Hypothalamus (tissue), 51 donors: ENCODE measurements at places on chromosomes 1 and 21.
A peak's percentile ranks its signal among the peaks of the same experiment; 100 is the strongest.

DNA sequence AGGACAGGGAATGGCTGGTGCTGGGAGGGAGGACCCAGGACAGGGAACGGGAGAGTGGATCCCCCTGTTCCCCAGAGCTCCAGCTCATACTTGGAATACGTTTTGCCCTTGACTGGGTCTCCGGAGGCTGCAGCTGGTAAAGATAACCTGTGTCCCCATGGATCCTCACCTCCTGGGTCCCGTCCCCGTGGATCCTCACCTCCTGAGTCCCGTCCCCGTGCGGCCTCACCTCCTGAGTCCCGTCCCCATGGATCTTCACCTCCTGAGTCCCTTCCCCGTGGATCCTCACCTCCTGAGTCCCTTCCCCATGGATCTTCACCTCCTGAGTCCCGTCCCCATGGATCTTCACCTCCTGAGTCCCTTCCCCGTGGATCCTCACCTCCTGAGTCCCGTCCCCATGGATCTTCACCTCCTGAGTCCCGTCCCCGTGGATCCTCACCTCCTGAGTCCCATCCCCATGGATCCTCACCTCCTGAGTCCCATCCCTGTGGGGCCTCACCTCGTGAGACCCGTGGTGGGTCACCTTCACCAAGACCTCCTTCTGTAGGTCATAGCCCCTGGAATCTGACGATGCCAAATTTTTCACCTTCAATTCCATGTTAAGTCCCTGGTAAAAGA is 61.4 kb downstream of the SCCPDH start:
- no peak for DNase-seq

DNA sequence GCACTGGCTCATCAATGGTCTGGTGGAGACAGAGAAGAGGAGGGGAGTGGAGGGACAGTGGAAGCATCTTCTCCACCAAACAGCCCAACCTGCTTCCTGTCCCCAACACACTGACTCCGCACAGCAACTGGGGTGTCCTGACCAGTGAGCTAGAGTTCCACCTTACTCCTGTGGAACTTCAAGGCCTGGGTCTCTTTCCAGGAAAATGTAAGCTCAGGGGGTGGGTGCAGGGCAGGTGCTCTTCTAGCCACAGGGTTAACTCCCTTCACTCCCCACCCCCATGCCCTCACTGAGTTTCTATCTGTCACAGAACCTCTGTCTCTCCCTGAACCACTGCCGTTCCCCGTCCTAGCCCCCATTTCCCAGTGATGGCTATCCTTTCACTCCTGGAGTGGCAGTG is 876 bp downstream of the MOB3C start:
- no peak for DNase-seq

DNA sequence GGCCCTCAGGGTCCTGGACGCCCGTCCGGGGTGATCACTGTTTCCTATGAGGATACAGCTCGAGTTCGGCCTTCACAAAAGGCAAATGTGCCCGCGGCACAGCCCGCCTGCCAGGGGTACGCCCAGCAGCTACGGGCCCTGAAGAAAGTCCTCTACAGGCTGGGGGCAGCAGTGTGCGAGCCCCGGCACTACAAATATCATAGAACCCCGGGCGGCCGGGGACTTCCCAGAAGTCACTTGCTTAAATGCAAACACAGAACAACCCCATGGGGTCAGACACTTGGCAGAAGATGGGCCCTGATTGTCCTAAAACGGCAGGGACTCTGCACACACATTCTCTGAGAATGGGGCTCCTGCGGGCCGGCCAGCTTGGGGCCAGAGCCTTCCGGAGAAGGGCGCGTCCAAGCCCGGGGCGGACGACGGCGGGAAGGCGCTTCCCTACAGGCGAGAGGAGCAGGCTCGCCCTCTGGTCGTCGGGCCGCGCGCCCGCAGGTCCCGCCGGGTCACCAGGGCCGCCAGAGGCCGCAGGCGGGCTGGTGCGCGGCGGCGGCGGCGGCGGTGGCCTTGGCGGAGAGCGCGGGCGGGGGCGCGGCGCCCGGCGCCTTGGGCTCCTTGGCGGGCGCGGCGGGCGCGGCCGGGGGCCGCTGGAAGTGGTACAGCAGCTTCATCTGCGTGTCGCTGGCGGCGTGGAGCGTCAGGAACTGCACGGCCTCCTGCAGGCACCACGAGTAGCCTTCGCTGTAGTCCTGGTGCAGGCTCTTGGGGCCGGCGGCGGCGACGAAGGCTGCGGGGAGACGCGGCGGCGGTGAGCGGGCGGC is 888 bp downstream of the HES5 start:
- DNase-seq, result peak; percentile 21

DNA sequence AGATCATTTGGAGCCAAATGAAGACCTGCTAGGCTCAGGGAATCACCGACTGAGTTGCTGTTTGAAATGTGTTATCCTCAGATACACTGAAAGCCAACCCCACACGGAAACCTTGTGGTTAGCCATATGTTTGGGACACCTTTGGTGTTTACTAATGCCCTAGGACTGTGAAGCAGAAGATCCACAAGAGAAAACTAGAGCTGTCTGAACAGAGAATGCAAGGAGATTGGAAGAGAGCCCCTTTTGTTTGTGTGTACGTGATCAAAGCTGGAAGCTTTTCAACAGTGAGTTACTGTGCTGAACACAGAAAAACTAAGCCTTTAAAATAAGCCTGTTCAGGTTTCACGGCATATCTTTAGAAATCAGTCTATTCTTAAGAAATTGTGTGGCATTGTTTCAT is 908.2 kb upstream of the ADGRL2 start:
- DNase-seq, result no peak

- DNase-seq, result no peak
Observed at GRCh38 chr1:175900171-175900570, 156.8 kb upstream of the TNR start.

GRCh38 chr1:240056350-240056749 is 35.3 kb upstream of the FMN2 start:
- DNase-seq, result no peak

DNA sequence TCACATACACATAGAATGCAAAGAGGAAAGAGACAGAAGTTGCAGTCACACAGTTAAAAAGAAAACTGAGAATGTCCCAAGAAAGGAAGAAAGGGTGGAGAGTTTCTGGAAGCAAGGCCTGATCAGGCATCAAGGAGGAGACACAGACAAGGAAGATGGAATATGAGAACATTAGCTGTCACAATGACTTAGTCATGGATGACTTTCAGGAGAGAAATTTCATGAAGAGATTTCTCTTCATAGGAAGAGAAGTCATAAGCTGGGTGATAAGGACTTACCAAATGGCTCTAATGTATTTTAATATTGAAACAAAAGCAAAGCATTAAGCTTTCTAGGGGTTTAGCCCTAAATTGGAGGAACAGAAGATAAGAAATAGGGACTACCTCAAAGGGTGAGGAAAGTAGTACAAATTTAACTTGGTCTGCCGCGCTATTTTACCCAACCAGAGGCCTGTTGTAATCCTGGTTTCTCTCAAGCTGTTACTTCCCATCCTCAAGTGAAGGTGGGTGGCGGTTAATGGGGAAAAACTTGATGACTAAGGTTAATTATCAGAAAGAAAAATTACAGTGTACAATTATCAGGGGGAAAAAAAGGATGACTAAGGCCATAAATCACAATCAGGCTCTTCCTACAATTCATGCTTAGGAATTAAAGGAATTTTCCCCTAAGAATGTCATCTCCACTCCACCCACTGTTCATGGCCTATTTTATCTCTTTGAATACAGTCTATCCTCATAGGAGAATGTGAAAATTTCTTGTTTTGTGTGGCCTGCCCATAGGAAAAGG is 93.9 kb upstream of the ADGRL2 start:
- DNase-seq, result no peak

GRCh38 chr1:203915811-203916210 is 54.4 kb downstream of the SNRPE start:
- no peak for DNase-seq

DNA sequence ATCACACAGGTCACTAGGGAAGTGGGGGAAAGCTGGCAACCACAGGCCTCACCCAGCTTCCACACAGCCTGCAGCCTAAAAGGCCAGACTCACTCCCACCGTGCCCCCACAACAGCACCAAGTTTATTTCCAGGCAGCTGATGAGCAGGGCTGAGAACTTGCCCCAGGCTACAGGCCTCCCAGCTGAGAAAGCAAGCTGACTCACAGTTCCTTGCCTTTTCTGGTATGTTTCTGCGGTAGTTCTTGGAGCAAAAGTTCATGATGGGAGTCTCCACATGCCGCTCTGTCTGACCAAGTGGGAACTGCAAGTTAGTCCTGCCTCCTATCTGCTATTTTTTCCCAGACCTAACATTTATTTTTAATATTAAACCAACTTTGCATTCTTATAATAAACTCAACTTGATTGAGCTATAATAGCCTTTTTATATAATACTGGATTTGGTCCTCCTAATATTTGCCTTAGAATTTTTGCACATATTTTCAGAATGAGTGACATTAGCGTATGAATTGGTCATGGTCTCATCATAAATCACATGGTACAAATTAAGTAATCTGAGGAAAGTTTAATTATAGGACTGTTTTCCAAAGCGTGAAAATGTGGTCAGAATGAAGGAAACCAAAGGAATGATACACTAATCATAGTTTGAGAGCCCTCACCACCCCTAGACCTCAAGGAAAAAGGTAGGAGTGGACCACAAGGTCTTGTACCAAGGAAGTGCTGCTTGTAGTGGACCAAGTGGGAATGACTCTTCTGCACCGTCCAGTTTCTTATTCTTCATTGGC is 30.7 kb downstream of the RPAP2 start:
- DNase-seq, result no peak

- DNase-seq, result no peak
Observed at GRCh38 chr1:214425101-214425500, 126.3 kb downstream of the PTPN14 start.

DNA sequence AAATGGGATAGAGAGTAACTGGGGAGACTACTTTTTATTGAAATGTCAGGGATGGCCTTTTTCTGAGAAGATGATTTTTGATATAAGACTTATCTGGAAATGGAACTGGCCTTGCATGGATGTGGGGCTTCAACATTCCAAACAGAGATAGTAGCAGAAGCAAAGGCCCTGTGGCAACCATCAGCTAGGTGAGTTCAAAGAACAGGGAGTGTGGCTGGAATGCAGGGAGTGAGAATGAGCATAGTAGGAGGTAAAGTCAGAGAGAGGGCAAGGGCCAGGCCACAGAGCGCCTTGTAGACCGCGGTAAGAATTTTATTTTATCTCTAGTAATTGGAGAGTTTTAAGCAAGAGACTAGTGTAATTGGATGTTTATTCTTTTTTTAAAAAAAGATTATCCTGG is 227.0 kb upstream of the B3GALT2 start:
- no peak for DNase-seq

DNA sequence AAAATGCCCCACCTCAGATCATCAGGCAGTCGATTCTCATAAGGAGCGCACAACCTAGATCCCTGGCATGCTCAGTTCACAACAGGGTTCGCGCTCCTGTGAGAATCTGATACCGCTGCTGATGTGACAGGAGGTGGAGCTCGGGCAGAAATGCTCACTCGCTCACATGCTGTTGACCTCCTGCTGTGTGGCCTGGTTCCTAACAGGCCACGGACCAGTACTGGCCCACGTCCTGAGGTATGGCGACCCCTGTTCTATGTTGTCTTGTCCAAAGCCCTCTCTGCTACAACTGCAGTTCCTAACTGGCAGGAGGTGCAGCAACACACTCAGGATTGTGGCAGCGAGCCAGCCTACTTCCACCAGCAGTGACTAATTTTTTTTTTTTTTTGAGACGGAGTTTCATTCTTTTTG is 70.6 kb downstream of the CLSTN1 start:
- DNase-seq, result no peak

DNA sequence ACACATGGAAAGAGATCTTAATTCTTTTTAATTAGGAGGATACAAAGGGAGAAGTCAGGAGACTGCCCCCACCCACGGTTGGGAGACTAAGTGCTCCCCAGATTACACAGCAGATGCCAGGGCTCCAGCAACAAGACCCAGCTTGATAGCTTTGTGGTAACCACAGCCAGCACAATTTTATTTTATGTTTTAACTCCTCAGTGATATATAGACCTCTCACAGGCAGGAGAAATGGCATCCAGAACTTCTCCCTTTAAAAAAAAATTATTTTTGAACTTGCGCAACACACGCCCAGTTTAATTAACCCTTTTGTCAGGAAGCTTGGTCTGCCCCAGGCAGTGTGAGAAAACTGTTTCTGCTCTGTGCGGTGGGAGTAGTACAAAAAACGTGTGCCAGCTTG is 62.6 kb upstream of the ACOT11 start:
- no peak for DNase-seq

- DNase-seq, result peak; percentile 48
Observed at GRCh38 chr1:31694069-31694963, 9.5 kb downstream of the COL16A1 start.

GRCh38 chr1:221708987-221709386 is 32.9 kb downstream of the DUSP10 start:
- peak; percentile 49 for DNase-seq

GRCh38 chr1:53450225-53450624 is 9.0 kb upstream of the DMRTB1 start:
- DNase-seq, result no peak

- DNase-seq, result no peak
Observed at GRCh38 chr1:228378873-228379460, 27.7 kb downstream of the TRIM11 start.

GRCh38 chr1:212557739-212558692 is 50.5 kb upstream of the ATF3 start:
- DNase-seq, result peak; percentile 43

DNA sequence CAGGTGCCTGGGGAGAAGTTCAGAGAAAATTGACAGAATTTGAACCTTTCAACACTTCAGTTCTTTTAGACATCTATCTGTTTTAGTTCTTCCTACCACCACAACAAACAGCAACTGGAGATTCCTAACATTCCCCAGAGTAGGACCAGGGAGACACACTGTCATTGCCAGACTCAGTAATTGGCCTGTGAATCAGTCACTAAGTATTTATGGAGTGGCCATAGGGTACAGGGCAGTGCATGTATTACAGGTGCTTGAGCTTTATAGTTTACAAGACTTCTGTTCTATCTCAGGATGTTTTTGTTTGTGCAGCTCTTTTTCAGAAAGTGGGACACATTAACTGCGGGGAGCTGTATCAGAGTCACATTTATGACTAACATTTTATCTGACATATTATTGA is 1.7 kb downstream of the CDC14A start:
- no peak for DNase-seq

GRCh38 chr1:39458991-39459390 is 32.4 kb upstream of the BMP8A start:
- DNase-seq, result no peak

- no peak for DNase-seq
Observed at GRCh38 chr1:159970932-159971342, 16.9 kb upstream of the SLAMF9 start.

DNA sequence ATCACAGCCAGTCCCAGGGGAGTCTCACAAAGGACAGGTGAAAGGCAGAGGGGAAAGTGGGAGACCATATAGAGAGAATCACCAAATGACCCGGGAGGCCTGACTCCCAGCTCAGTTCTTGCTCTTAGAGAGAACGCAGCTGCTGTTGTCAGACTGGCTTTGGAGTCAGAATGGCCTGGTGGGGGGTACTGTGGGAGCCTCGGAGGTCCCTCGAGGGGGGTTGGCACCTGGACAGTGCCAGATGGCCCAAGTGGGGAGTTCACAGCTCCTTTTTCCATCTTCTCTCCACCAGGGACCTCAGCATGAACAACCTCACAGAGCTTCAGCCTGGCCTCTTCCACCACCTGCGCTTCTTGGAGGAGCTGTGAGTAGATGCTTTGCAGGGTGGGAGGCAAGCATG is 31.5 kb downstream of the LGR6 start:
- no peak for DNase-seq
